Muscle of back (tissue), 13 donors: ENCODE measurements at places on chromosomes 11 and 22.
A peak's percentile ranks its signal among the peaks of the same experiment; 100 is the strongest.

GRCh38 chr11:1953489-1954266, 6.5 kb downstream of the MRPL23 start:
- no peak for DNase-seq

DNA sequence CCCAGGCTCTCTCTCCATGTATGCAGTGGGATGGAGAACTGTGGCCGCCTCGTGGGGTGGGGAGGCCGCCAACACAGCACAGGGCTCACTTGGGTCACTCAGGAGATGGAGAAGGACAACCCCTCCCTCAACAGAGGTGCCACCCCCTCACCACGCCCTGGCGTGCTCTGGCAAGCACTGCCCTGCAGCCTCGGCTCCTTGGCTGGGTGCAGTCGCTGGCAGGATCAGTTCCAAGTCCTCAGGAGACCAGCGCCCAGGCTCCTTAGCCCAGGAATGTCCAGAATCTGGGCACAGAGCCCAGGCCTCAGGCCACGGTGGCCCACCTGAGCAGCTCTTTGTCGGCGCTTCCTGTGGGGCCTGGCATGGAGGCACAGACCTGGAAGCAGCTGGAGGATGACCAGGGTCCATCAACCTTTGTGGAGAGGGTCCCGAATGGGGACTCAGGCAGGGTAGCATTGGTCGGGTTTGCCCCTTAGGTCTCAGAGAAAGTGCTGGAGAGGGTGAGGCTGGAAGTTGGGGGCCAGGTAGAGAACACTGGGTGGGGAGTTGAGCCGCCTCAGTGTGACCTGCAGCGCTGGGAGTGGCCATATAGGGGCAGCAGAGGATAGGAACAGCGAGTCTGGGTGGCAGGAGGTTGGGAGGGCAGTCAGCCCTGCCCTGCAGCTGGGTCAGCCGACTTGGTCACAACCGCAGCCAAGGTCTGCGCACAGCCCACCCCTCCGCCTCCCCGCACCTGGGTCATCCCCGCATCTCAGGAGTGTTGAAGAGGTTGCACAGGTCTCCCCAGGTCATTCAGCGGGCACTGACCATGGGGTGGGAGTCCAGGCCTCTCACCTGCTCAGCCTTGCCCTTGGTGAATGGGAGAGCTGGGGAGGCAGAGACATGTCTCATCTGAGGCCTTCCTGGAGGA, 8.2 kb downstream of the SUSD2 start:
- DNase-seq: no peak

DNA sequence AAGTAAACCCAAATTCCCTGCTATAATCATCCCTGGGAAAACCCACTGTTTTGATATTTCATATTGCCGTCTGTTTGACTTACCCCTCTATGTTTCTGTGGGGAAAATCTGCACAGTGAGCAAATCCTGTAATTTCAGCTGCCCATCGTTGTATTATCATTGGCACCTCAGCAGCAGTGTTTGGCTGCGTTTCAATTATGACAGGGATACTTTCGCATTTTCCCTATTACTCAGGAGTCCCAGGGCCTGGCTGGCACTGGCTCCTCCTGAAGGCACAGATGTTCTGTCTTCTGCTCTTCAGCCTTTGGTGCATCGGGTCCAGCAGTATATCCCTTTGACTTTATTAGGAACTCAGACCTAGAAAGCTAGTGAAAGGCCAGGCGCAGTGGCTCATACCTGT, 12.2 kb upstream of the MMP12 start:
- DNase-seq: peak; percentile 5

DNA sequence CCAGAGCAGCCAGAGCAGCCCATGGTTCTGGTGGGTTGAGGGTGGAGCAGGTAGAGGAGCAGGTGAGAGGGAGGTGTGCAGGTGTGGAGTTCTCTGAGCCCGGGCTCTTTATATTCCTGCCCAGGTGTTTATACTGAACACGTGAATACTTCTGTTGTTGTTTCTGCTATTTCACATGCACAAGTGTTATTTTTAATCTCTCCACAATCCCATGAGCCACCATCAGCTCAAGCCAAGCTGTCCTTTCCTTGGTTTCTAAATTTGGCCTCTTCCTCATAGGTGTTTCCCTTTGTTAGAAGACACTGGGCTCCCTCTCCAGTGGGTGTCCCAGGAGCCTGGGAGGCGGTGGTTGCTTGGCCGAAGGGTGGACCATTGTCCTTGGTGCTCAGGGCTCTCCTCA, at the start of gene KRTAP5-3:
Gene KRTAP5-3, minus strand, starts transcription at position 101 of the 400 bp plus-strand sequence. Its CDS starts 78 bp downstream, at position 23.
- DNase-seq: no peak

DNA sequence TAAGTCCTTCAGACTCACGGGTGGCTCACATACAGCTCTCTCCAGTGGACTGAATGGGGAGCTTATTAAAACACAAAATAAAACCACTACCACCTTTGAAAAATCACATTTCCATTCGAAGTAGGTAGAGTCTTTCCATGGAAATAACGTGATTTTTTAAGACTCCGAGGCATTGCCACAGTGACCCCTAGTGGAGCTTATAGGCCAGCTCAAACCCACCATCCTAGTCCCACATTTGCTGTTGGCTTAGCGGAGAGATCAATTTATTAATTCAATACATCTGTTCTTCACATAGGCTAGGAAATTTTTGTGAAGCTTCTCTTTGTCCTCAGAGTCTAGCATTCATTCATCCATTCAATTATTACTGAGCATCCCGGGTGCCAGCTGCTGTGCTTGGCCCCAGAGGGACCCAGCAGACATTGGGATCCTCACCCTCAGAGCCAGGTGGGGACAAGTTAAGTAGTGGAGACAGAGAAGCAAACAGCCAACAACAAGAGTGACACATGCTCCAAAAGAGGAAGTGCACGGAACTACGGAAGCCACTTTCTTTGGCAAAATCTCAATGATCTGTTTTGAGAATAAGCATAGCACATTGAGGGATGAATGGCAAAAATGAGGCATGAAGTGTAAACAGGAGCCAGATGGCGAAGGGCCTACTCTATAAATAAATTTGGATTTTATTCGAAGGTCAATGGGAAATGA, 10.2 kb upstream of the P4HA3 start:
- DNase-seq: peak; percentile 62

- no peak for DNase-seq
Observed at GRCh38 chr11:62688491-62688890, 839 bp downstream of the LRRN4CL start.

- DNase-seq: peak; percentile 9
Observed at GRCh38 chr11:77823775-77824174, 2.8 kb downstream of the AAMDC start.

- peak; percentile 48 for DNase-seq
Observed at GRCh38 chr11:3824714-3825472, 15.9 kb downstream of the RHOG start.

DNA sequence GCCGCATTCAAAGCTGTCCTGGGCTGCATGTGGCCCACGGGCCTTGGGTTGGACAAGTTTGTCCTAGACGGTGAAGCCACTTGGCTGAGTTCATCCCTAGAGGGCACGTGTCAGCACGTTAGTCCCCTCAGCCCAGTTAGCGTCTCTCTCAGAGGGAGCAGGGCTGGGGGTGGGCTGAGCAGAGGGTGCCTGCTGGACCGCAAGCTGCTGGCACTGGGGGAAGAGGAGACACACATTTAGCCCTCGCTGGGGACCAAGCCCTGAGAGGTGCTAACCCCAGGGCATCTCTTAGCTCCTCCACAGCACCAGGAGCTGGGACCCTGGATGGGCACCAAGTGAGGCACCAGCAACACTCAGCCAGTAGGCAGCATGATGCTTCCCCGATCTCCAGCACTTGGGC, 107.0 kb downstream of the SHANK2 start:
- no peak for DNase-seq

- no peak for DNase-seq
Observed at GRCh38 chr11:45692808-45693453, 27.5 kb upstream of the CHST1 start.

GRCh38 chr22:27686534-27686933, 115.0 kb downstream of the MN1 start:
- DNase-seq: peak; percentile 53

- DNase-seq: no peak
Observed at GRCh38 chr11:122711831-122712381, 56.4 kb downstream of the UBASH3B start.

GRCh38 chr11:28759311-28759710, 651.1 kb downstream of the METTL15 start:
- peak; percentile 20 for DNase-seq

DNA sequence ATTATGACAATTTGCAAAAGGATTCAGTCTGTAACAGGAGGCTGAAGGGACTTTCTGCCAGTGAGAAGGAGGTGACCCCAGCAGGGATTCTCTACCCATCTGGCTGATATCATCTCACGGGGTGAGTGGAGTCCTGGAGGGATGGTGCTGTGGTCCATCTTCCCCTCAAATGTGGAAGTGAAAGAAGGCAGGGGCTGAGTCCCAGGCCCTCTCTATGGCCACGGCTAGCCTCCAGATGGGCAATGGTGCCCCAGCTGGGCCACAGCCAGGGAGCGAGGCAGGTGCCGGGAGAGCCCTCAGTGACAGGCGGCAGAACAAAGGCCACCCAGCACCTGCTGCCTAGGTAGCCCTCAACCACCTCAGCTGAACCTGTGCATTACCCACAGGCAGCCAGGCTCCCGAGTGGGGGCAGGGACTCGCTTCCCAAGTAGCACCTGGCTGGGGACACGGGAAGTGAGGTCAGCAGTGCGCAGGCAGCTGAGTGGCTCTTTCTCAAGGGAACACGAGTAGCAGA, 6.7 kb downstream of the NECTIN1 start:
- no peak for DNase-seq

GRCh38 chr22:25564979-25565677, 653 bp downstream of the GRK3 start:
- peak; percentile 72 for DNase-seq

- DNase-seq: no peak
Observed at GRCh38 chr11:27381238-27381666, 18.2 kb upstream of the CCDC34 start.

DNA sequence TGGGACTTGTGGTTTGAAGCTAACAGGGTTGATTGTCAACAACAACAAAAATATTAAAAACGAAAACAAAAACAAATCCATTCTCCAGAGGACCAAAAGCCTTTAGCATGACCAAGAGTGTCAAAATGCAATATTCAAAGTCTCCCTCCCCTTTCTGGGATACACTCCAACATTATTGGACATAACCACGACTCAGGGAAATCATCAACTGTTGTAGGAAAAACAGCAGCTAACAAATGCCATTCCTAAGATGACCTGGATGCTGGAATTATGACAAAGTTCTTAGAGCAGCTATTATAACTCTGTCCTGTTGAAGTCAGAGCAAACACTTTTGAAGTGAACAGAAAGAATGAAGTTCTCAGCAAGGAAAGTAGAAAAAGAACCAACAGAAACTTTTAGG, 143.0 kb downstream of the TMEM135 start:
- DNase-seq: peak; percentile 69

GRCh38 chr11:11982975-11983374, 25.5 kb downstream of the DKK3 start:
- DNase-seq: no peak

DNA sequence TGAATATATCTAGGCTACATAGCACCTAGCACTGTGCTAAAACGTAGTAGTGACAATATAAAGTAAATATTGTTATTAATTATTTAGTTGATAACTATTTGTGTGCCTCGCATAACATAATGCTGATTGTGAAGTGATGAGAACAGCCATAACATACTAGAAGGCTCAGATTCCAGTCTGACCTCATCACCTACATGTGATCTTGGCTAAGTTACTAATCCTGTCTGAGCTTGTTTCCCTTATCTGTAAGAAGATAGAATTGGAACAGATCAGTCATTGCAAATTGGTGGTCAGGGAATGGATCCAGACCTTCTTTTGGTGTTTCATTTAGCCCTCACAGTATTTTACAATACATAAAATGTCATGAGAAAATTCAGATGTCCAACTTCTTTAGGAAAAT, 103.4 kb upstream of the SEZ6L start:
- no peak for DNase-seq

- no peak for DNase-seq
Observed at GRCh38 chr11:27468209-27468994, 4.2 kb downstream of the LGR4 start.

- DNase-seq: no peak
Observed at GRCh38 chr11:86990031-86990430, 34.8 kb upstream of the FZD4 start.

DNA sequence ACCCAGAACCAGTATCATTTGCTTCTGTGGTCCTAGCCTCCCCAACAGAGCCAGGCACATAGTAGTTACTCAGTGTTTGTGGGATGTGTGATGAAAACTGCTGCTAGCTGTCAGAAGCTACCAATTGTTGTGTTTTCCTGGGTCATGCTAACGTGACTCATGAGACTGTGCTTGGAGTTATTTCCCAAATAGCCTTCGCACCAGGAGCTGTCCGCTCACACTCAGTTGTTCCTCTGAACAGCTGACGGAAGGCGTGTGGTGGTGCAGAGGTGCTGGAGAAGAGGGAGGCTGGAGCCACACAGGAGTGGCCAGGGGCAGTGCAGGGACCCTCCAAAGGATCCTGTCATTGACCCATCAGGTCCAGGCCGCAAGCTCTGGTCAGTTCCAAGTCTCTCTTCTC, 53.9 kb upstream of the TBCEL start:
- DNase-seq: no peak

GRCh38 chr22:34236527-34236926, 316.3 kb upstream of the LARGE1 start:
- DNase-seq: peak; percentile 37

DNA sequence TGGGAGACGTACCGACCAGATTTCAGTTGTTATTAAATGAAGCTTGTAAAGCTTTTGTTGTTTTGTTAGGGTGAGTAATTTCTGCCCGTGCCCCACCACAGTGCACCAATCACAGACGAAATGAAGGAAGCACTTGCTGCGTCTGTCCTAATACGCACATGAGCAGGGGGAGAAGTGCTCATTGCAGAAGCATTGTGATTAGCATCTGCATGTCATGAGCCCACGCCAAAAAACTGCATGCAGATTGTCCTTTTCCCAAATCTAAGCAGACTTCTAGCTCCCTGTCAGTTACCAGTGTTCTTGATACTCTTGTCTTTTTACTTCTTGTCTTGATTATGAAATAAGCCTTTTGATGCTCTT, 15.5 kb downstream of the RBX1 start:
- no peak for DNase-seq

GRCh38 chr22:36818010-36818642, 1.3 kb upstream of the PVALB start:
- DNase-seq: no peak

GRCh38 chr22:43127166-43127908, 15.9 kb downstream of the MCAT start:
- no peak for DNase-seq

DNA sequence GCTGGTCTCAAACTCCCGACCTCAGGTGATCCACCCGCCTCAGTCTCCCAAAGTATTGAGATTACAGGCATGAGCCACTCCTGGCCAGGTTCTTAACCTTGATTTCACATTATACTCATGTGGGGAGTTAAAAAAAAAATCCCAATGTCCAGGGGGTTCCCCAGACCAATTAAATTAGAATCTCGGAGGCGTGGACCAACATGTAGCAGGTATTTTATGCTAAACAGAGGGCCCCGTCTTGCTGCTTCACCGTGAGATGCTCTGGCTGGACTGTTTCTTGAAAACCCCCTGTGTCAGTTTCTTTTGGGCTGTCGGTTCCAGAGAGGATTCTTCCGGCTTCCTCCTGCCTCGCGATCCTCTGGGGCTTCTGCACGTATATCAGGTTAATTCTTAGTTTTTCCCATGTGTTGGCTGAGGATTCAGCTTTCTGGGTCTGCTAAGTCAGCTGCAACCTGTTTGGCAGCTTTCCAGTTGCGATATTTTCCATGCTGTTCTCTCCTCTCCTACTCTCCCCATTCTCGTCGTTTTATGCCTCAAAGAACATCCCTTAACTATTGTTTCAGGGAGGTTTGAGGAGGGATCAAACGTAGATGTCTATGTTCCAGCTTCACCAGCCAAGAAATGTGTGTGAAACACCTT, 50.6 kb upstream of the ACCSL start:
- no peak for DNase-seq

- DNase-seq: no peak
Observed at GRCh38 chr11:92104349-92104748, 120.3 kb upstream of the FAT3 start.

GRCh38 chr11:125314276-125315078, 149.9 kb downstream of the PKNOX2 start:
- DNase-seq: peak; percentile 21
